ENCODE measurements at places on chromosomes 13 and 19.

- DNase-seq: no peak
These were observed 24.6 kb upstream of the KLF12 start for GRCh38 chr13:74158571-74159352.

GRCh38 chr13:71240911-71241310 is 626.1 kb downstream of the DACH1 start:
- DNase-seq: no peak

GRCh38 chr13:102654756-102655155 is 40.1 kb downstream of the METTL21C start:
- no peak for DNase-seq

GRCh38 chr19:19530423-19530804 is 1.7 kb downstream of the YJEFN3 start:
- no peak for DNase-seq

DNA sequence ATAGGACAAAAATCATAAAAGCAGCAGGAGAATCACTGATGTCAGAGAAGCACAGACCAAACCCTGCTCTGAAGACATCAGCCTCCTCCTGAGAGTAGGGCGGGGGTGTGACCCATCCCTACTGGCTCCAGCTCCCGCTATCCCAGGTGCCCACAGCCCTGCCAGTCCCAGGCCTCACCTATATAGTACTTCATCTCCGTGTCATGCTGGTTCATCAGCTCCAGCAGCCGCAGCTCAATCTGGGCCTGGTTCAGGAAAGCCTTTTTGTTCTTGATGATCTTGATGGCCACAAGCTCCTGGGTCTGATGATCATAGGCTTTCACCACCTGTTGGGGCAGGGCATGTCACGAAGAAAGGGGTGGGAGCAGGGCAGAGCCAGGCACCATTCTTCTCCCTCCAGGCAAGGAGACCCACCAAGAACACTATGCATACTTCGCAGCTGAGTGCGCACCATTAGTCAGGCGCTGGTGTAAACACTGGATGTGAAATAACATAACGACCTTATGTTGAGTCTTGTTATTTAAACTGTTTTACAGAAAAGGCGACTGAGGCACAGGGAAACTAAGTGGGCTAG is 4.2 kb downstream of the DYRK1B start:
- DNase-seq: no peak

- peak; percentile 40 for DNase-seq
These were observed 7.5 kb upstream of the TSHZ3 start for GRCh38 chr19:31356587-31357314.

All from stimulated activated CD8-positive, alpha-beta memory T cell treated with anti-CD3 and anti-CD28 coated beads, Interleukin-15, amount 100 ng/mL, for 24 hours (primary cell).